CD4-positive, alpha-beta T cell treated with Interleukin-4 for 1 hour (primary cell): ENCODE measurements at places on chromosomes 7 and 10.

DNA sequence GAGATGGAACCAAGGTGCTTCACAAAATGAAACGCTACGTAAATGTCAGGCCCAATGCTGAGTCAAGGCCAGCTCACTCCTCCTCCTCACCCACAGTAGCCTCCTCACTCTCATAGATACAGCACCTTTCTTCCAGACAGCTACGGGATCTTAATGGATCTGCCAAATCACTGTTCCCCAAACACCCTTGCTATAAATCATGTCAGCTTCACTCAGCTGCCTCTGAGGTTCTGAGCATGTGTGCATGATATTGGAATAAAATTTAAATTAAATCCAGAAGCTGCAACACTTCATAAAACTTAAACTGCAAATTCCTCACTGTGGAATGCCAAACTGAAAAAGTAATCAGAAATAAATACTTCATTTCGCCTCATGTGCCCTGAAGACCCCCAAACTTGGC lies 14.7 kb upstream of the CPXM2 start:
- DNase-seq: no peak

DNA sequence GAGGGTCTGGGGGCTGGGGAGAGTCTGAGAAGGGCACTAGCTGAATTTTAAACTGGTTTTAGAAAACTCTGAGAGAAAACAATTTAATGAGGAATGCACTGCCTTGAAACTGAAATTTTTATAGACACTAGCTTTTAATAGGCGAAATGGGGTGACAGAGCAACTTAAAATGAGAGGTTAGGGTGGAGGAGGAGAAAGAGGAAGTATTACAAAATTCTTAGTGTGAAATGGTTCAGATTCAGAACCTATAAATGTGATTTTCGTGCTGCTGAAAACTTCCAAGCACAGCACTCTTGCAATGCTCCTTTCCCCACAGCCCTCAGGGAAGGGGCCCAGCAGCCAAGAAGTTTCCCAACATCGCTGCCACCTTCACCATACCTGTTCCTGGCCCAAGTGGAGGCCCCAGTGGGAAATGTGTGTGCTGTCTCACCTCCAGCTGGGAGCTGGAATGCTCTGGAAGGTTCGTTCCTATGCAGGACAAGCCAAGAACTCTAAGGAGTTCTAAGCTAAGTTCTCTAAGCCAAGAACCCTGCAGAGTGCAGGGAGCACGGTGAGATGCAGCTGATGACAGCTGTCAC lies 60.0 kb downstream of the ATXN7L1 start:
- DNase-seq: no peak

- no peak for DNase-seq
Observed at GRCh38 chr7:30859940-30860496, 51.6 kb upstream of the AQP1 start.

- DNase-seq: no peak
Observed at GRCh38 chr7:139430443-139430842, 53.0 kb downstream of the KLRG2 start.

DNA sequence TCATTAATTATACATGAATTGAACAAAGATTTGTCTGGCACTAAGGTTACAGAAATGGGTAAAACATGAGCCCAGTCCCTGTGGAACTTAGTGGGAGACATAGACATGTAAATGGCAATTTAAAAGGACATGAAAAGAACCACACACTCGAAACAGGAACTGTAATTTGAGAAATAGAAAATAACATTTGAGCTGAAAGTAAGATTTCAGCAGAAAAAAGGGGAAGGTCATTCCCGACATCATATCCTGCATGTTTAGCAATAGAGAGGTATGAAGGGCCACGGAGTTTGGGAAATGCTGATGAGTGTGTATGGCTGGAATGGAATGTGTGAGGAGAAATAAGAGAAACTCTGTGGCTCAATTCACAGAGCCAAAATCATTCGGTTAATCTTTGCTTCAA lies 175.4 kb upstream of the AHR start:
- no peak for DNase-seq
